Activated CD4-positive, alpha-beta T cell treated with anti-CD3 and anti-CD28 coated beads for 36 hours (primary cell): ENCODE measurements at places on chromosomes 11 and 22. TPM values are rescaled to one million over a fixed set of nuclear protein-coding genes. Genes with fewer than 3 reads are reported as not detected.
A peak's percentile ranks its signal among the peaks of the same experiment; 100 is the strongest.

The MMP12 gene
- total RNA-seq: not detected

GRCh38 chr11:26777372-26777808 is 55.5 kb upstream of the SLC5A12 start:
- H3K4me1 ChIP-seq: no peaks in the 10 kb centered on the region
- H3K27ac ChIP-seq: no peak overlapping the region
- no peak for DNase-seq
- H3K4me3 ChIP-seq: no peak overlapping the region
- no peaks in the 10 kb centered on the region for H3K36me3 ChIP-seq

DNA sequence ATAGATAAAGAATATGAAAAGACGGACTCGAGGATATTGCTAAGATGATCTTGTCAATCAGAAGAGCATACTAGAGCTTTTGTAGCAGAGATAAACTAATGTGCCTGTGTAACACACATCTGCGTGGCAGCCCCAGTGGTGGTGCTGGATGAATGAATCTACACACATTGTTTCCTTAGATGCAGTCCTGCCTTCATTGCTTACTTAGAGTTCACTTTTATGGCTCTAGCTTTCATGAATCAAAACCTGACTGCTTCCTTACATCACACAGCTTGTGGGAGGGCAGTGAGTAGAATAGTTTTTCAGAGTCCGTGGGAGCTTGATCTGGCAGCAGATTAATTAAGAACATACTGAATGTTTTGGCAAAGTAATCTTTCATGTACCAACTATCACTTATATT is 83.7 kb downstream of the EXT2 start:
- H3K27ac ChIP-seq: no peak overlapping the region
- H3K4me3 ChIP-seq: no peak overlapping the region
- H3K27me3 ChIP-seq: no peaks in the 10 kb centered on the region
- H3K4me1 ChIP-seq: no peaks in the 10 kb centered on the region
- no peak for DNase-seq

GRCh38 chr22:29143941-29144785 is 61.5 kb upstream of the EMID1 start:
- no peak overlapping the region for H3K27ac ChIP-seq
- no peak for DNase-seq
- H3K4me3 ChIP-seq: no peak overlapping the region
- no peaks in the 10 kb centered on the region for H3K27me3 ChIP-seq
- no peaks in the 10 kb centered on the region for H3K4me1 ChIP-seq

GRCh38 chr22:44348971-44349560 is 36.3 kb upstream of the SHISAL1 start:
- no peak overlapping the region for H3K4me3 ChIP-seq
- H3K36me3 ChIP-seq: no peaks in the 10 kb centered on the region
- DNase-seq: no peak

DNA sequence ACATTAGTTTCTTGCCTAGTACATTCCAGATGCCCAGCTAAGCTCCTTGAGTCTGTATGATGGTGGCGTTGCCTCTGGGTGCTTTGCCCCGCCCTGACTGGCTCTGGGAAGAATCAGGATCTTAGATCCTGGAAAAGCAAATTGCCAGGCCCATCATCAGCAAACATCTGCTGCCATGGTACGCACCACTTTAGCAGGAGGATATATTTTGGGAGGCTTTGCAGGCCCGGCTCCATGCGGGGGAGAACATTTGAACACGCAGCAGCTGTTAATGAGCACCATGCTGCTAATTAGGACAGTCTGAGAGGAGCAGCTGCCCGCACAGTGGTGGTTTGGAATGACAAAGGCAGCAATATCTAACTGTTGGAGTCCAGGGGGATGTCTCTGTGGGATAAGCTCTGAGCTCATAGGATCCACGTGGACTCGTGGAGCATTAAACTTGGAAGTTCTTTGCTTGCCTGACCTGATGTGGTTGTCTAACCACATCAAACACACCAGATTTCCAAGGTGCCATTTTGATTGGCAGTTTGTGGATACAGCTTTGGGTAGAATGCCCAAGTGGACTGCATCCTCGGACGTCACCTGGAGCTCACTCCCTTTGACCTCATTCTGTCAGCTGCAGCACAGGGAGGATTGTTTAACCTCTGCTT is 217.0 kb upstream of the ZBED5 start:
- no peak for DNase-seq
- peaks cover 22% of the 10 kb centered on the region for H3K4me1 ChIP-seq
- no peaks in the 10 kb centered on the region for H3K27me3 ChIP-seq
- H3K4me3 ChIP-seq: no peak overlapping the region

DNA sequence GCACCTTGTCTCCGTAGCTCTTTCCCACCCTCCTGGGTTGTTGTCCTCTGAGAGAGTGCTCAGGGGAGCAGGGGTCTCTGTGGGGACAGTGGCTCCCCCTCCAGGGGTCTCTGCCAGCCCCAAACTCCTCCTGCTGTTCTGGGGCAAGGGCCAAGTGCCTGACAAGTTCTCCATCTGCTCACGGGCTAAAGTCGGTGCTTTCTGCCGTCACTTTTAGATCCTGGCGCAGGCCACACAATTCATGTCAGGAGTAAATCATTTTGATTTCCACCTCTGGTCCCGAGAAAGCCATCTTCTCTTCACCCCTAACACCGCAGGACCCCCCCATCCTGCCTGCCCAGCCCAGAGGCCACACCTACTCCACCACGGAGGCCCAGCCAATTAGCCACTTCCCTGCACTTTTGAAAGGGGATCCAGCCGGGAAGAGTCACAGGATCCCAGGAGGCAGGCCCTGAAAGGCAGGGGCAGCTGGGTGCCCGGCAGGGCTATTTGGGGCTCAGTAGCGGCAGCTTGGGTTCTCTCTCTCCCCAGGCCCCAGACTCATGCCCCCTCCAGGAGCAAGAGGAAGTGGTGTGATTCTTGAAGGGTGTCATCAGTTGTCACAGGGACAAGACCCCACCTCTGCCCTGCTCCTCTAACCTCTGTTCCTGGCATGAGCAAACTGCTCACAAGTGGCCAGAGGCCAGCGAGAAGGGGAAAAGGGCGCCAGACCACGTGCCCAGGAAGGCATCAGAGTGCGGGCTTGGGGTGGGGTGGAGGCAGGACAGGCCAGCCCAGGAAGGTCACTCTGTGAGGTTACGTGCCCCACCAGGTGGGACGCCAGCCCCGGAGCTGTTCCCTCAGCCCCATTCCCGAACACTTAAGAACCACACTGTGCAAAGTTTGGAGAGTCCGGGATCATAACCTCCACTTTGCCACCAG is 1.3 kb downstream of the MACROD1 start:
- peak overlapping the region; percentile 92 for H3K4me3 ChIP-seq
- H3K36me3 ChIP-seq: peaks cover 9% of the 10 kb centered on the region
- no peaks in the 10 kb centered on the region for H3K27me3 ChIP-seq
